ENCODE measurements at places on chromosomes 16 and 17.

GRCh38 chr17:45291171-45291805 is 25.5 kb downstream of the MAP3K14 start:
- DNase-seq: peak; percentile 74

DNA sequence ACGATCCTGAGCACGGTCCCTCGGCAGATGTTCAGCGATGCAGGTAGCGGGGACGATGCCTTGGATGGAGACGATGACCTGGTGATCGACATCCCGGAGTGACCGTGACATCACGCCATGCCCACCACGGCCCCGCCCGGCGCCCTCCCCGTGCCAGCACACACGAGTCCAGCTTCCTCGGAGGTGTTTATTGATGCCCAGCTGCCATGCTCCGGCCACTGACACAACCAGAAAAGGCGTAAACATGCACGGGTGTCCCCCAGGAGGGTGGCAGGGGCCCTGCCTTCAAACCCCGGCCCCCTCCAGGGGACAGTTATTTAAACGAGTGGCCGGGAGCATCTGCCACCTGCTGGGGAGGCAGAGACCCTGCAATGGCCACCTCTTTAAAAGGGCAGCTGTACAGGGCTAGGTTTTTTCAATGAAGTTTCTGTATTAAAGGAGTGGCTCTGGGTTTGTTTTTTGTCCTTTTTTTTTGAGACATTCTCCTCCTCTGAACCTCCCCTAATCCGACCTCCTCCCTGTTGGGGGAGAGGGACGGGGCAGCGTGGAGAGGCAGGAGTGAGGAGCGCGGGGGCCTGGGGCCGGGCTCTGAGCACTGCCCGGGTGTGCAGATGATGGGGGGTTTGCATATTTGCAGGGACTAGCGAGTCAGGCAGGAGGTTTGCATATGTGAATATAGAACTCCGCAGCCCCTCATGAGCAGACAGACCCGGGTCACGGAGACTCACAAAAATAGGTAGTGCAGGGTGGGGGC is 5.3 kb downstream of the DOC2A start:
- DNase-seq: peak; percentile 48

DNA sequence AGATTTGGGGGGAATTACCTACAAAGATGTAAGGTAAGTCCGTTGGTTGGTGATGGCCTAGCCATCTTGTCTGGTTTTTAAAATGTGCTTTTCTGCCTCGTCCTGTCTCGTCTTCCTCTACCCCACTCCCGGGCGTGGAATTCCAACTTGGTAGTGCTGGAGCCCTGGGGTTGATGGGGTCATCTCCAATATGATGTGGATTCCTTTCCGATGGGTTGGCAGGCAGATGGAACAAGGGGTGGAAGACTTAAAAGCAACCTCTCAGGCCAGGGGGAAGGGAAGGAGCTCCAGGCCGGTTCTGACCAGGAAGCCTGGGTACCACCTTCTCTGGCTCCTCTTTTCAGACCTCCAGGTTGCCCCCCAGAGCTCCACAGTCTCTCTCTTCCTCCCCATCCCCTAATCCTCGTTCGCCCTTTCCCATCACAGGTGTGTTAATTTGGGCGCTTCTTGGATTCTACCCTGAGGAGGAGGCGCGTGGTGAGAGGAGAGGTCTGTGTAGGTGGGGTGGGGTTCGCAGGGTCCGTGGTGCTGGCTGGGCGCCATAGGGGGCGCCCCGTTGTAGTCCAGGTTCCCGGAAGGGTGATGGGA is 5.1 kb upstream of the HOXB2 start:
- no peak for DNase-seq

DNA sequence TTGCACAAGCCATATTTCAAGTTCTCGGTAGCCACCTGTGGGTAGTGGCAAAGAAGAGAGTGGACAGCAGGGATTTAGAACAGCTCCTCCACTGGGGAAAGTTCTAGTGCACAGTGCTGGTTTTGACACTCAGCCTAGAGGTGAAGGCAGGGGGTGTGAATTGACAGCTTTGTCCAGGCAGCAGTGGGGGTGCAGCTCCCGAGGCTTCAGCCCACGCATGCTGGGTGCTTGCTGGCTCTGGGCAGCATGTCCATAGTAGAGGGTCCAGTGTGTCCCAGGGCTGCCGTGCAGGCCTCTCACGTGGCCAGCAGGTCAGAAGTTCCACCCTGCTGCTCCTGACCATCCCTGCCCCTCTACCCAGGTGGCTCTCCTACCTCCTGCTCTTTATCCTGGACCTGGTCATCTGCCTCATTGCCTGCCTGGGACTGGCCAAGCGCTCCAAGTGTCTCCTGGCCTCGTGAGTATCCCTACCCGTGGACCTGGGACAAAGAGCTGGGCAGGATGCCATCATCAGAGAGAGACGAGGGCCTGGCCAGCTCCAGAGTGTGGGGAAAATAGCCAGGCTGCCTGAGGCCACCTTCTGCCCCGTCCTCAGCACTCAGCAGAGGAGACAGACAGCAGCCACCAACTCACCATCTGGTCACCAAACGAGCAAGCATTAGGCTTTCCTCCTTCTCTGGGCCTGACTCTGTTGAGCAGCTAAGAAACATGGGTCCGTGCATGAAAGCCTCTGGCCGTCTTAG is 29.8 kb downstream of the TTYH2 start:
- DNase-seq: no peak

DNA sequence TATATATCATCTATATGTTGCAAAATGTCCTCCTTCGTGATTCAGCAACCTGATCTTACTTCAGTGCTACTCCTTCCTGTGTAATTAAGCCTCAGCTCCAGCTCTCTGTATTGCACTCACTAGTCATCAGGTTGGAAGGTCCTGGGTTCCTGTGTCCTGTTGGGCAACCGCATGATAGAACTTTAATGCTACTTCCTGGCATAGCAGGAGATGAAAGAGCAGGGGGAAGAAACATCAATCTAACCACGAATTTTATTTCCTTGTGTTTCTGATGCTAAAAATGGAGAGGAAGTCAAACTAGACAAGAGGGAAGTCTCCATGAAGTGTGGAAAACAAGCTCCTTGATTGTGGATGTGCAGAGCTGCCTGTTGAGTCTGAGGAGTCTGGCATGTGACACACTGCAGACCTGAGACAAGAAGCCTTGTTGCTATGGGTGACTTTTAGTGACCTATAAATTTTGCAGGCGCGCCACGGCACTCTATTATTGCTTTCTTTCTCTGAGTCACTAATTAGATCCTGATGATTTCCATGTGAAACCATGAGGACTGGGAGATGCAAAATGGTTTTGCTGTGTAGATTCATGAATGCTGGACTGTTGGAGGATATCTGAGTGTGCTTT is 25.6 kb downstream of the IGSF6 start:
- DNase-seq: peak; percentile 84

- no peak for DNase-seq
Observed at GRCh38 chr16:77374384-77374783, 60.5 kb downstream of the ADAMTS18 start.

- no peak for DNase-seq
Observed at GRCh38 chr16:9913604-9914326, 268.5 kb downstream of the GRIN2A start.

DNA sequence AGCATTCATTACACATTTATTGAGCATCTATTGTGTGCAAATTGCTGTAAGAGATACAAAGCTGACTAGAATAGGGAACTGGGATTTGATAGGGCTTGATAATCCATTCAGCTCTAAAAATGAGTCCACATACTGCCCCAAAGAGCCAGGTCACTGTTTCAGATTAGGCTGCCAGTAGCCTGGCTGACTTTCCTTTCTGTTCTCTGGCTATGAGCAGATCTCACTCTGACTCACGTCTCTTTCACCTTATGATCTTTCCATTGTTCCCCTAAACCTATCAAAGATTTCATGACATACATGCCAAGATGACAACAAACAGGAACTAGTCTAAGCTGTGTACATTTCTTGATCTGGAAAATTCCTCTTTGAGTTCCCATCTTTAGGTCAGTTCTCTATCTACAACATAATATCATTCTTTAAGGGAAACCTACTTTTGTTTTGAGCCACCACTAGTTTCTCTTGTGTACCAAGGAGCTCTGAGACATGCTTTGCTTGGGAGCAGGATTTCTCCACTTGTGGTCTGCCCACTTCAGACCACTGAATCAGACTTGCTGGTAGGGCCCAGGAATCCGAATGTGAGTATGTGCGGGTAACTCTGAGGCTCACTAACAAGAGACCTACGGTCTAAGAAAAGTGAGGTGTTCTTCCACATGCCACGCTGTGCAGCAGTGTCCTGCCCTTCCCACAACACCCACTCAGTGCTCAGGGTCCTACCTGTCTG is 40.9 kb upstream of the ICAM2 start:
- DNase-seq: peak; percentile 90

- DNase-seq: peak; percentile 98
Observed at GRCh38 chr17:81346090-81346907, 49.0 kb upstream of the BAHCC1 start.

GRCh38 chr16:67115639-67116038 is 5.9 kb downstream of the PHAF1 start:
- peak; percentile 85 for DNase-seq

GRCh38 chr17:70166615-70167014 is 2.7 kb upstream of the KCNJ2 start:
- DNase-seq: no peak

- DNase-seq: no peak
Observed at GRCh38 chr17:20171741-20172365, 162.7 kb downstream of the SPECC1 start.

DNA sequence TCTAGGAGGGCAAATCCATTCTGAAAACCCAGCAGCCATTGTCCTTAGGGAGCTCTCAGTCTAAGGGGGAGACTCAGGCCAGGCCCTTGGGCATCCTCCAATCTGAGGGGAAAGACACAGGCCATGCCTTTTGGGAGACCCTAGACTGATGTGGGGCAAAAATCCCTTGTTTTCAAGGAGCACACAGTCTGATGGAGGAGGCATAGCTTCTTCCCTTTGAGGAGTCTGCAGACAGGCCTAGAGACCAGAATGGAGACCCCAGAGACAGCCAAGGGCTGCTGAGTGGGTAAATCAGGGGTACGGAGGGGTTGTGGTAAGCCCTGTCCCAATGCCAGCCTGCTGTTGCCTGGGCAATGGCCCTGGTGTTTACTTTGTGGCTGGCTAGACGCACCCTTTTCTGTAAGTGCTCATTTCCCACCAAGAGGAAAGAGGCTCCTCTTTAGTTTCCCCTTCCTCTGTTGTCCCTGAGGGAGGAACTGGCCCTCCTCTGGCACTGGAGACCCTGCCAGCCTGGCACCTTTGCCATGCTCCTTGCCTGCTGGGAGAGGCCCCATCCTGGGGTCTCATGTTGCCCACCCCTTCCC is 19.3 kb downstream of the ARHGAP23 start:
- no peak for DNase-seq

DNA sequence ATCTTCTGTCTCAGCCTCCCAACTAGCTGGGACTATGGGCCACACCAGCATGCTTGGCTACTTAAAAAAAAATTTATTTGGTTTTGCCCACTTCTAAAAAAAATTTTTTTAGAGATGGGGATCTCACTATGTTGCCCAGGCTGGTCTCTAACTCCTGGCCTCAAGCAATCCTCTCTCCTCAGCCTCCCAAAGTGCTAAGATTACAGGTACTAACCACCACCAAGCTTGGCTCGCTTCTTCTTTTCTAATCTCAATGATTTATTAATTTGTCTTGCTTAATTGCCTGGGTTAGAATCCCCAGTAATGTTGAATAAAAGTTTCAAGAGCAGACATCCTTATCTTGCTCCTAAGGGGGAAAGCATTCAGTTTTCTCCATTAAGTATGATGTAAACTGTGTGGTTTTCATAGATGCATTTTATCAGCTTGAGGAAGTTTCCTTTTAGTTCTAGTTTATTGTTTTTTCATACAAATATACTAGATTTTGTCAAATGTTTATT is 65.8 kb upstream of the NACA2 start:
- no peak for DNase-seq

DNA sequence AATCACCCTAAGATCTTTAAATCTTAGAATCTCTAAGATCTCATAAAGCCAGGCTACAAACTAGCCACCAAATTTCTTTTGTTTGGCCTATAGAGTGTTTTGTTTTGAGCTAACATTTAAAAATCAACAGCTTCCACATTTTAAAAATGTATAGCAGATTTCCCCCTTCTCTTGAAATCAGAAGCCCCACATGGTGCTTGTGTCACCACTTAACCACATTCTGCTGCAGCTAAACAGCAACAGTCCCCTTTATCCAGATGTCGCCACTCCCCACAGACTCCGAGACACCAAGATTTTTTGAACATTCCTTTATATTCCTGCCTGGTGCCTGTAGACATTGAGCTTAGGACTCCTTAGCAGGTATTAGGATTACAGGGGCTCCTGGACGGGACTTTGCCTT is 16.0 kb downstream of the GUCY2D start:
- DNase-seq: peak; percentile 78

Data from suppressor macrophage treated with lipopolysaccharide for 4 hours (primary cell).